ENCODE measurements at places on chromosomes 5 and 9. TPM values are rescaled to one million over a fixed set of nuclear protein-coding genes. Genes with fewer than 3 reads are reported as not detected.

GRCh38 chr5:44358421-44358820, 30.8 kb downstream of the FGF10 start:
- DNase-seq = no peak

Gene ABO
- not detected for total RNA-seq

- DNase-seq = no peak
These were observed 3.2 kb upstream of the TMEM268 start for GRCh38 chr9:114607671-114608524.

Gene CNTFR
- total RNA-seq = 37.2 TPM

- DNase-seq = no peak
These were observed 69.7 kb upstream of the APC start for GRCh38 chr5:112668016-112668415.

Gene QRFP
- total RNA-seq = not detected

All from neural progenitor cell (in vitro differentiated cells).